MV-4-11 (cell line): ENCODE measurements at places on chromosomes 13 and 19.

- no peak for DNase-seq
These were observed 5.9 kb downstream of the SLITRK5 start for GRCh38 chr13:87677043-87677495.

GRCh38 chr19:3766520-3766919, 4.0 kb downstream of the MRPL54 start:
- DNase-seq = peak; percentile 59

DNA sequence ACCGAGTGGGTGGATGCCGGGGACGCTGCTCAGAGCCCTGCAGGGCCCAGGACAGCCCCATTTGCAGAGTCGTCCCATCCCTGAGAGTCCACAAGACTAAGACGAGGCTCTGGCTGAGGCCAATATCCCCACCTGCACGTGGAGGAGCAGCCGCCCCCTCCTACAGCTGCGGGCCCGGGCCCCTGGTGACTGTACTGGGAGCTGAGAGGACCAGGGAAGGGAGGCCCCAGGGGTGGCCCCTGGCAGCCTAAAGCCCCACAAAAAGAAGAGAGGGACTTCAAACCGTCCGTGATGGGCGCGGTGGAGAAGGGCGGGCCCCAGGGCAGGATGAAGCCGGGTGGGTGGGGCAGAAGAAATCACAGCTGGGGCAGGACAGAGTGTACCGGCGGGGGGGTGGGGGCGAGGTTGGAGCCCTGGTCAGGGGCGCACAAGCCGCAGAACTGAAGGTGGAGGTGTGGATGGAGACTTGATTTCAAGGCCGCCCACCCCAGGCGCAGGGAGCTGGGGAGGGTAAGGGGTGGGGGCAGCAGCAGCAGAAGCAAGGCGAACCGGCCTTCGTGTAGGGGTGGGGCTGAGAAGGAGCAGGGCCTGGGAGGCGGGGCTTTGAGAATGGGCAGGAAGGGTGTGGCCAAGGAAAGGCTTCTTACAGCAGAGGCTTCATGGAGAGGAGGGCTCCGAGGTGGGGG, 12.9 kb downstream of the CFD start:
- DNase-seq = peak; percentile 90

- DNase-seq = no peak
These were observed 165.2 kb downstream of the DCLK1 start for GRCh38 chr13:35966024-35966423.

- DNase-seq = no peak
These were observed 322.0 kb upstream of the KLHL1 start for GRCh38 chr13:70430256-70430655.

GRCh38 chr19:16026756-16027155, 49.5 kb upstream of the TPM4 start:
- no peak for DNase-seq

DNA sequence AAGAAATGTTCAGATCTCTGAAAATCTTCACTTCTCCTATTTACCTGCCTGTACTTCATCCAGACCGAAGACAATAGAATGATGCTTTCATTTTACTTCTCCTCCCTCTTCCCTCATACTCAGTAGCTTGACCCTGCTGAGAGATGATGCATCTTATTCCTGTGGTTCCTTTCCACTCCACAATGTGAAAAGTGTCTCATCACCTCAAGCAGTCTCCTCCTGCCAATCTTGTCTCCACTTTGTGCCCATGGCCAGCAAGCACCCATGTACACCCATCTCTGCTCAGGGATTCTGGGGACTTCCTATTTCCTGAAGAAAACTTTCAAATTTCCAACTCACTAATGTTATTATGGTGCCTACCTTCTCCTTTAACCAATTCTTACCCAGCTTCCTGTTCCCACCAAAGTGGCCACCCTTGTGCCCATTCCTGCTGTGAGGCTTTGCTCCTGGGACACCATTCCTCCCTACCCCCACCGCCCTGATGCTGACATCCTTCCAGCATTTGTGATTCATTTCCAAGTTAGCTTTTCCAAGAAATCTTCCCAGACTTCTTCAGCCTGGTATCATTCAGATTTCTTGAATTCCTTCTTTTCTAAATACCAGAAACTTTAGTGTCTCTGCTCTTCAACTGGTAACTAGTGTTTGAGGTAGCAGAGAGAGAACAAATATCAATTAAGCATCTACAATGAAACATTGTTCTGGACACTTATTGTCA, 212.5 kb downstream of the POSTN start:
- no peak for DNase-seq

GRCh38 chr13:79581870-79582315, 100.9 kb downstream of the NDFIP2 start:
- no peak for DNase-seq

DNA sequence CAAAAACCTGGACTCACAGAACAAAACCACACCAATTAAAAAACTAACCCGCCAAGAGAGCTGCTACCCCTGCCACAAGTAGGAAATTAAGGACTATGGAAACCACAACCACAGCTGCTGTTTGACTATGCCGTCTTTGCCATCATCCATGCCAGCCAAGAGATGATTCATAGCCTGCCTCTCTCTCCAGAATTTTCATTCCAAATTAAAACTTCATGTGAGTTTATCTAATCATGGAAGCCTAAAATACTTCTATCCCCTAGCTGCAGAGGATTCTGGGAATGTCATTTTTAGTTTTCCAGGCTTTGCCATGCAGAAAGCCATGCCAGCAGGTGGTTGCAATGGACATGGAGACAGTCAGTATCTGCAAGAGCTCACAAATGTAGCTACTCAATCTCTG, 27.6 kb upstream of the GTF2F2 start:
- DNase-seq = peak; percentile 36

DNA sequence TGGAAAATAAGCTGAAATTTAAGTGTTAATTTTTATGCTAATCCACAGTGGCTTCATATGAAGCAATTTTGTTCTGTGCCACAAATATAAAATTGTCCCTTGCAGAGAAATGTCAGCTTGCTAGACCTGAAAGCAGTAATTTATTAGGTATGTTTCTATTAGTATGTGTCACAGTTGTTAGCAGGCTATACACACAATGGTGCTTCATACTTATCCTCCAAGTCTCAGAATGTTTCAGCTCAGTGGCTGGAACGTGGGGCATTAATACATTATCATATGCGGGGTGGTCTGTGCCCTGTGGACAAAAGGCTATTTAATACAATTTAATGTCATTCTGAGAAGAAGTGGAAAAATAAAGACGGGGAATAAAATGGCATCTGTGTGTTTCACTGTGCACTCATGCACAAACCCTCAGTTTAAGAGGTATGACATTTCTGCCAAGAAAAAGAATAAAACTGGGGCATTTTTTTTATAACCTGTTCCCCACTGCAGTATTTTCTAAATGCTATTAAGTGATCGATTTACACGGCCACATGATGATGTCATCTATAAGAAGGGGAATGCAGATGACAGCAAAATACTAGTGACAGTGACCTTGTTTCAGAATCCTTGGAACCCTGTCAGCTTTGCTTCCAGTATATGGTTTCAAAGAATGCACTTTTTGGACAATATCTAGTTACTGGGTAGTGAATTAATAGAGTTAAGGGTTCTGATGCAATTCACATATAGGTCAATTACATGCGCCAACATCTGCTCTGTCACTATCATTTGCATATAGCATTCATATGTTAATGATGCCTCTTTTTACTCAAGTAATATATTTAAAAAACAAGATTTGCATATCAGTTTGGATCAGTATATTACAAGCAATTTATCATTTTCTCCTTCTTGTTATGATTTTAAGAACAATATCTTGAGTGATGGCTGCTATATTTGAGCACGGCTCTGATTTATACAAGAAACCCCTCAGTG, 21.2 kb upstream of the ZNF536 start:
- DNase-seq = no peak

- no peak for DNase-seq
These were observed 22.6 kb downstream of the NLRP4 start for GRCh38 chr19:55858969-55859368.

DNA sequence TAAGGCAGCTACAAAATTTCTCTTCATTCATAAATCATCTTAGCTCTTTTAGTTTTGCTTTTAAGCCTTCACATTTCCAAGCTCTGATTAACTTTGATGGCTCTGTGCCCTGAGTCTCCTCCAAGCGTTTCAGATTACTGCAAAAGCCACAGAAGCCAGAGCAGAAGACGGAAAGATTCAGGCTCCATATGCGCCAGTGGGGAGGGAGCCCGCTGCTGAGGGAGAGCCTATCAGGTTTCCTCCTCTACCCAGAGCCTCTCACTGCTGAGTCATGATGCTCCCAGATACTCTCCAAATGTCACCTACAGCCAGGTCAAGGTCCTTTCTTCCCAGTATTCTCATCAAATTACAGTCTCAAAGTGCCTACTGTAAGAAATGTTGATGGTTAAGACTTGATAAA, 193.6 kb downstream of the RAP2A start:
- DNase-seq = no peak

- no peak for DNase-seq
These were observed 231.0 kb upstream of the IRS2 start for GRCh38 chr13:110017379-110017778.

- no peak for DNase-seq
These were observed 234.3 kb upstream of the STARD13 start for GRCh38 chr13:33519561-33520467.

- no peak for DNase-seq
These were observed 1.9 kb upstream of the ITM2B start for GRCh38 chr13:48231080-48231479.

DNA sequence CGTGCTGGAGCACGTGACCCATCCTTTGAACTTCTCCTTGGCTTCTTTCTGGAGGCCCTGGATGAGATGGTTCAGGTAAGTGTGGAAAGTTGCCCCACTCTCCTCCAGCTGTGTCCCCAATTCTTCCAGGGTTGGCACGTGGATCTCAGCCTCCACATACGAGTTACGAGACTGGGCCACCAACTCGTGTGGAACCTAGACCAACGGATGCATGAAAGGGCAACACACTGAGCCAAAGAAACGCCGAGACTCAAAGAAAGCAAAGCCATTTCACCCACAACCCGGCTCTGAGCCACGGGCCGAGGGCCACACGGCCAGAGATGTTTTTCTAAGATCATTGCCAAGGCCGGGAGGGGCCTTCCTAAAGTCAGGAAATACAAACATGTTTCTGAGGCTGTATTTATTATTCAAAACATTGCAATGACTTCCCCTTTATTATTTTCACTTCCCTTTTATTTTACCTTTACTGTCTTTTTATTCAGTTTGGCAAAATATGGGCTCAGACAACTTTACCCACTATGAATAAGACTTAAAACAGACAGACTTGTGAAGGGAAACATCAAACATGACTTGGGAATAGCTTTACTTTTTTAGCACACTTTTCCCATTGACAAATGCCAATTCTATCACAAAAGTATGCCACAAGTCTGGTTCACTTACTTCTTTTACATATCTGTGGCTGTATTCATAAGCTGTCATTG, 94.6 kb downstream of the KL start:
- no peak for DNase-seq

GRCh38 chr19:31591258-31591657, 242.0 kb upstream of the TSHZ3 start:
- no peak for DNase-seq

DNA sequence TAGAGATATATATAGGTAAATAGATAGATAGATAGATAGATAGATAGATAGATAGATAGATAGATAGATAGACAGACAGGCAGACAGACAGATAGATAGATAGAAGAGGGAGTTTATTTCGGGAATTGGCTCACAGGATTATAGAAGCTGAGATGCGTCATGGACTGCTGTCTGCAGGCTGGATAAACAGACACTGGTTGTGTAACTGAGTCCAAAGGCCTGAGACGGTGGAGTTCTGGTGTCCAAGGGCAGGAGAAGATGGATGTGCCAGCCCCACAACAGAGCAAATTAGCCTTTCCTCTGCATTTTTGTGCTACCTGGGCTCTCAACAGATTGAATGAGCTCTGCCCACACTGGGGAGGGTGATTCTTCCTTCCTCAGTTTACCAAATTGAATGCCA, 2.7 kb downstream of the CYP4F3 start:
- DNase-seq = no peak

DNA sequence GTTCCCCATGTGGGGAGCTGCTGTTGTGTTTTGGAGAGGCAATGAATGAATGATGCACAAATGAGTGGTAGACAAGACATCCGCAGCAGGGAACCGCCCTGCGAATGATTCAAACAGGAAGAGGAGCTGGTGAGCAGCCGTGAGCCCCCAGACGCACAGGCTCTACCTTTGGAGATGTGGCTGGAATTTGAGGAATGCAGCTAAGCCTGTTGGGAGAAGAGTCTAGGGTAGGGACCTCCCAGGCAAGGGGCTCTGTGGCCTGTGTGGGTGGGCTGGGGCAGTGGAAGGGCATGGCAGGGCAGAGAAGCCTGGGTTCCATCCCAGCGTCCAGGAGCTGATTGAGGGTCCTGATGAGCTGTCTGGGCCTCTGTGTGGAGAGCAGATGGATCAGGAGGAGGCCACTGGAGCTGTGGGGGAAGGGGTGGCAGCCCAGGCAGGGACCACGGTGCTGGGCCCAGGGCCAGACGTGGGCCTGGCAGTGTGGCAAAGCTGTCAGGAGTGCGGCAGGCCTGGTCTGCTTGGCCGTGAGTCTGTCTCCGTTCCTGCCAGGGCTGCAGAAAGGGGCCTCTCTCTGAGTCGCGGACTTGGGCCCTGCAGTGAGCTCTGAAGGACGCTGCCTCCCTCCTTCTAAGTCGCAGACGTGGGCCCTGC, 41.8 kb upstream of the DCUN1D2 start:
- no peak for DNase-seq

GRCh38 chr19:22607653-22608430, 26.3 kb upstream of the ZNF492 start:
- no peak for DNase-seq

DNA sequence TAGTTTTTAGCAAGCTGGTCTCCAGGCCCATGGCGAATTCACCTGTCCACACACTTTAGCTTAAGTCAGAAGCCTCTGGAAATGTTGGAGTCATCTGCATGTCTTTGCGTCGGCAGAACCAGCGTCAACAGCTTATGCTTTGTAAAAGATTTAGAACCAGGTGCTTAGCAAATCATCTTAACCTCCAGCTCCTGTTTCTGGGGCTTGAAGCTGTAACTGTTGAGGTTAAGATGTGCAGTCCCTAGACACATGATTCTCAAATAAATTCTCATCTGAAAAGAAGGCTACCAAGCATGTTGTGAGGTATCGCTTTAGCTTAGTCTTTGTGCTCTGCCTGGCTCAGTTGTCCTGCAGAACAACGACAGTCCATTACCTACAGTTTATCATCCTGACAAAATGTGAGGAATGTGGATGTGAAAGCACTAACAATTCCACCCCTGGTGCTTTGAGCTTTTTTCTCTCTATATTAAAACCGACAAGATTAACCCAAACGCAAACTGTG, 4.4 kb downstream of the EFNB2 start:
- no peak for DNase-seq

DNA sequence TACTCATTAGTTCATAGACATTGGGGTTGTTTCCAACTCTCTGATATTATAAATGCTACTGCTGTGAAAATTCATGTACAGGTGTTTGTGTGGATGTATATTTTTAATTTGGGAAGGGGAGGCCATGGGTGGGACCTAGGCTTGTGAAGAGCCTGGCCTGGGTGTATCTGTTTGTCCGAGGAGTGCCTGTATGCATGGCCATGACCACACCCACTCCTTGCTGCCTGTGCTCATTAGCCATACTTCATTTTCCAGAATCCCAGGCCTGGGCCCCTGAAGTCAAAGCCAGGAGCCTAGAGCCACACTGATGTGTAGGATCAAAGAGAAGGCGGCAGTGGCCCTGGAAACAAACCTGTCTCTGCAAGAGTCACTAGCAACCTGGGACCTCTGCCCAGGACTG, 10.4 kb downstream of the ERVK3-1 start:
- DNase-seq = no peak

GRCh38 chr19:21748088-21748487, 19.3 kb downstream of the ZNF100 start:
- DNase-seq = no peak

GRCh38 chr13:97798171-97798821, 155.2 kb upstream of the IPO5 start:
- no peak for DNase-seq

- no peak for DNase-seq
These were observed 4.7 kb downstream of the F7 start for GRCh38 chr13:113110048-113110851.
